Stimulated activated CD8-positive, alpha-beta memory T cell treated with anti-CD3 and anti-CD28 coated beads, Interleukin-7, amount 100 ng/mL, for 48 hours (primary cell): ENCODE measurements at places on chromosomes 11 and 22.

- no peak for DNase-seq
These were observed 216.6 kb downstream of the CEP164 start for GRCh38 chr11:117544130-117544800.

- DNase-seq: no peak
These were observed 23.5 kb downstream of the FZD4 start for GRCh38 chr11:86931548-86932258.

DNA sequence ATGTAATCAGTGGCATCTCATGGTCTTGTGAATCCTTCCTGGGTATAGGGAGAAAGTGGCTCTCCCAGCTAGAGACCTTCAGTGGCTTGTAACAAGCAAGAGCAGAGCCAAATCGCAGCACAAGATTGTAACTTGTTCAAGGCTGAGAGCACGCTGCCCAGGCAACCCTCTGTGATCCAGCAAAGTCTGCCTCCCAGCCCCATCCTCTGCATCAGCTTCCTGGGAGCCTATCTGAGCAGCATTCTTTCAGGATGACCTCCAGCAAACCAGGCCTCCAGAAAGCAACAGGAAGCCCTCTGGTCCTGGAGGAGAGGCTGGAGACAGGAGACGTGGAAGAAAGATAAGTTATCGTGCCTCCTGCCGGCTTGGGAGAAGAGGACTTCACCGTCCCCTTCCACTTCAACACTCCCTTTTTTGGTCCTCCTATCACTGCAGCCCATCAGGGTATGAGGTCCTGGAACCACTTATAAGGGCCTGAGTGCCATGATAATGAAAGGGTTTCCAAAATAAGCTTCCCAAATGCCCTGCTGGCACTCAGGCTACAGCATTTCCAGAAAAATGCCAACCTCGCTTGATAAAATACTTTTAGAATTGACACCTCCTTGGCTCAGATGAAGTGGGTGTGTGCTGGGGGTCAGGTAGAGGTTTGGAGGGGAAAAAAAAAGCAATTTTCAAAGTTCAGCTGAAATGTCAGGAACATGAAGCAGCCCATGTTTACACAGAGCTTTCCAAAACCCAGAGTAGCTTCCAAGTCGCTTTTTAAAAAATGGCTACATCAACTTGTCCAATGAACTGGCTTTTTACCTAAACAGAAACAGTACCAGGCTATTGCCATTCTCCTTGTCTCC is 80.2 kb downstream of the PLEKHA7 start:
- DNase-seq: no peak

DNA sequence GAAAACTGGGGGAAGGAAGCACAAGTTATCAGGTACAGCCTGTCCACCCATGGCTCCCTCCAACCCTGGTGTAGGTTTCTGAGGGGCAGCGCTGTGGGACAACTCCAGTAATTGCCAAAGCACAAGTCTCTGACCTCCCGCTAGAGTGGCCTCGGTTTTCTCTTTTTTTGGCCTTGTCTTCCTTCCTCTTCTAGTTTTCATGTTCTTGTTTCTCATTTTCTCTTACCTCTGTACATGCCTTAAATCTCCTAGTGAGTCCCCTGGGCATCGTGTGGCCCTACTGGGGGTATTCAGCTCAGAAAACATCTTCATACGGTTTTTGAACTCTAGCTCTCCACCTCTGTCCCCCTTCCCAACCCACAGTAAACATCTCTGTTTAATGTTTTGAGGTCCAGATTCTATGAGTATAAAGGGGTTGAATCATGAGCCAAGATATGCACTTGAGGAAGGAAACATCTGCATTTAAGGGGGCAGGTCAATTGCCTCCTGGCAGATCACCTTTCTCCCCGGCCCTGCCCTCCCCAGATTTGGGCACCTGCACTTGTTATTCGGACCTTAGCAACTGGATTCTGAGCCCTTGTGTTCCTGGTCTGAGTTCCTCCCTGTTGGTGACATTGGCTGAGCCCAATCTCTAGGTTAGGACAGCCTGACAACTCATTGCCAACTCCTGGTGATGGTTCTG is 8.4 kb upstream of the LMO2 start:
- no peak for DNase-seq

DNA sequence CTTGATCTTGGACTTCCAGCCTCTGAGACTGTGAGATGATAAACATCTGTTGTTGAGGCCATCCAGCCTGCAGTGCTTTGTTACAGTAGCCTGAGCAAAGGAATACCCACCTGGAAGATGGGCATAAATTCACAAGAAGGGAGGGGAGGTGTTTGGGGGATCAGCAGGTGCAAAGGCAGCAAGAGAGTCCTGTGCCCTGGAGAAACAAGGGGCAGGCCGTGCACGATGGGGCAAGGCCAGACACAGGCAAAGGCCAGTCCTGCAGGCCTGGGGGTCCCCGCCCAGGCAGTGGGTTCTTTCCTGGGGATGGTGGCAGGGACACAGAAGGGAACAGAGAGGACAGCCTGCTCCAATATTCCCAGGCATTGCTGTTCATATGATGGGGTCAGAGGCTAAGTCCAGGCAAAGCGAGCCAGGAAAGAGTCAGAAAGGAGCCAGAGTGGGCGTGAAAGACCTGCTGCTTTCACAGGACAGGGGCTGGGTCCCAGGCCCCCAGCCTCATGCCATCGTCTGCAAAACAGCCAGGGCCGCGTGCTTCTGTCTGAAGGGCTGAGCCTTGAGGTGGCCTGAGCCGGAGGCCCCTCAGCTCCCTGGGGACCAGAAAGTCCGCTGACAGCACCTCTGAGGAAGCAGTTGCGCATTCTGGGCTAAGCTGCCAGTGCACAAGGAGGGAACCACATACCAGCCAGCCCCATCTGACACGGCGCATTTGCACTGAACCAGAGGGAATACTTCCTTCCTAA is 48.8 kb downstream of the MYEOV start:
- no peak for DNase-seq

DNA sequence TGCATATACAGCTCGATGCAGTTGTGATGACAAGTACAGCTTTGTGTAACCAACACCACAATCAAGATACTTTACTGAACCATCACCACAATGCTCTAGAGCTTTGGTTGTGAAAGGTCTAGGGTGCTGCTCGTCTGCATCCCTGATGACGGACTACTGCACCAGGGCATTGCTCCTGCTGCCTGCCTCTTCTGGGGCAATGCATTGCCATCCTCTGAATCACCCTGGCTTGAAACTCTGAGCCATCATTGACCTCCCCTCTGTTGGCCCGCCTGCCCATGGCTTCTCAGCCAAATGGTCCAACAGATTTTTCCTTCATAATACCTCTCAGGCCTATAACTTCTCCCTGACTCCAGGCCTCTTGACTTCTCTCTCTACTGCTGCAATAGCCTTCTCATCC is 77.4 kb upstream of the CSNK2A3 start:
- no peak for DNase-seq

DNA sequence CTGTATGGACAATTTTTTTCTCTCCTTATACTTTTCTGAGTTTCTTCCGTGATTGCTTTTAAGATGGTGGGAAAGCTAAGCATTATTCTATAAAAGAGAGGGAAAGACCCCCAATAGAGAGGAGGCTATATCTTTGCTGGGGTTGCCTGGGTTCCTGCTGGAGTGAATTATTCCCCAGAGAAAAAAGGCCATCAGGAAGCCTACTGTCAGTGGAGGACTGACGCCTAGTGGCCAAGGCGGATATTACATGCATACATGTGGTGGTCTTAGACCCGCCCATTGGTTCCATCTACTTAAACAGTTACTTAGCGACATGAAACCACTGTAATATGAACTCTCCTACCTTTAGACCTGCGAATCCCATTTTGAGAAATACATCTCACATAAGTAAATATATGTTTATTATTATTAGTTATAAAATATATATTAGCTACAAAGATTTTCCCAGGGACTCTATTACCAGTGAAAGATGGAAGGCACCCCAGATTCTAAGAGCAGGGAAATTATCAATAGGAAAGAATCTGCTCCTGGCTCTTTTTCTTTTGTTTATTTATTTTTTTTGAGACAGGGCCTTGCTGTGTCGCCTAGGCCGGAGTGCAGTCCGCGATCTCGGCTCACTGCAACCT is 15.7 kb upstream of the PGA3 start:
- peak; percentile 36 for DNase-seq

DNA sequence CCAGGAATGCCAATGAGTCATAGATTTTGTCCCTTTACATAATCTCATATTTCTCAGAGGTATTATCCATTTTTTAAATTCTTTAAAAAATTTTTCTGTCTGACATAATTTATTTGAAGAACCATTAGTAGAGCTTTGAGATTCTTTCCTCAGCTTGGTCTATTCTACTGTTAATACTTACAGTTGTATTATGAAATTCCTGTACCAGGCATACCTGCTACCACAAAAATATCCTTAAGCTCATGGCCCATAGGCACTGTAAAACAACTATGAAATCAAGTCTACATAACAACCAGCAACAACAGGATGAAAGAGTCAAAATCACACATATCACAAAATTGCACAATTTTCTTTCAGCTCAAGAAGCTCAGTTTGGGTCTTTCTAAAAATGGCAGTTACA is 541.3 kb downstream of the LUZP2 start:
- DNase-seq: no peak

DNA sequence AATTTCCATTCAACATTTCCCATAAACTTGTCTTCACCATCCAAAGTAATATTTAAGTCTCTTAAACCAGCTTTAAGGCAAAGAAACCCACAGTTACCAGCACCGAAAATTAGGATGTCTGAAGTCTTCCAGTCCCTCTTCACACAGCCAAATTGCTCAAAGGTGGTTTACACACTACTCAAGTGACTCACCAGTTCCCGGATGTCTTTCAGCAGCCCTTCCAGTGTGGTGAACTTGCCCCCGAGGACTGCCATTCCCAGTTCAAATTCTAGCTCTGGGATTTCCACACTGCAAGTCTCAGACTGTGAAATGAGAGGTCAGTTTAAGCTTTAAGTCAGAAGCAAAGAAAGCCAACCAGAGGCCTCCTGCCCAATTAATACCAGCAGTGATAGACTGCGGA is 5.1 kb downstream of the ZPR1 start:
- DNase-seq: no peak

GRCh38 chr11:75919525-75919924 is 104.5 kb downstream of the UVRAG start:
- no peak for DNase-seq

GRCh38 chr11:19419808-19420207 is 179.1 kb upstream of the E2F8 start:
- DNase-seq: no peak

DNA sequence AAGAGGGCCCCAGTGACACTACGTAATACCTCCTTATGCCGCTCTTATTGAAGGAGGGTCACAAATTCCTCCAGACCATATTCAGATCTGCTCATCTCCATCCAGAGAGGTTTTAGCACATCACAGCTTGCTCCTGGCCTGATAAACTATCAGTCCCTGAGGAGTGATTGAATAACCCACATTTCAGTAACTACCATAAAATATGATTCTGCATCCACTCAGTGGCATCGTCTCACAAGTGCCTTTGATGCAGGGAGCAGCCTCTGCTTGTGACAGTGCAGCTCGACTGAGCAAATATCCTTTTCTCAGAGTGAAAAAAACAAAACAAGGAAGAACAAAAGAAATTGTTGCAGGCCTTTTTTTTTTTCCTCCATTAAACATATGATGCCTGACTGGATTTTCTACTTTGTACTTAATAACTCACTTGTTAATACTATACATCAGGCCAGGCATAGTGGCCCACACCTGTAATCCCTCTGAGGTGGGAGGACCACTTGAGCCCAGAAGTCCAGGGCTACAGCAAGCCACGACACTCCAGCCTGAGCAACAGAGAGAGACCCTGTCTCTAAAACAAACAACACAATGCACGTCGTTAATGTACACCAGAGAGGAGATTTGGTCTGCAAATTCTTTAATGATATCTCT is 64.5 kb downstream of the DDX10 start:
- DNase-seq: no peak

GRCh38 chr22:39246217-39246616 is 1.4 kb upstream of the PDGFB start:
- no peak for DNase-seq

DNA sequence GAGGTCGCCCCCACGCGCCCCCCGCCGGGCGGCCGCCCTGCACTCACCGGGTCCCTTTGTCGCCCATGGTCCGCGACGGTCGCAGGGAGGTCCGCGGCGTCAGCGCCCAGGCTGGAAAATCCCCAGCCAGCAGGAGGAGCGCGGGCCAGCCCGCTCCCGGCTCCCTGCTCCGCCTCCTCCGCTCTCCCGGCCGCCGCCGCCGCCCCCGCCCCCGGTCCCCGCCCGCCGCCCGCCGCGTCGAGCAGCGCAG is at the start of gene ARRB1:
TSS of gene ARRB1 (minus strand) at position 121 of the 250 bp plus-strand sequence. CDS start at position 67, 54 bp downstream.
- no peak for DNase-seq

DNA sequence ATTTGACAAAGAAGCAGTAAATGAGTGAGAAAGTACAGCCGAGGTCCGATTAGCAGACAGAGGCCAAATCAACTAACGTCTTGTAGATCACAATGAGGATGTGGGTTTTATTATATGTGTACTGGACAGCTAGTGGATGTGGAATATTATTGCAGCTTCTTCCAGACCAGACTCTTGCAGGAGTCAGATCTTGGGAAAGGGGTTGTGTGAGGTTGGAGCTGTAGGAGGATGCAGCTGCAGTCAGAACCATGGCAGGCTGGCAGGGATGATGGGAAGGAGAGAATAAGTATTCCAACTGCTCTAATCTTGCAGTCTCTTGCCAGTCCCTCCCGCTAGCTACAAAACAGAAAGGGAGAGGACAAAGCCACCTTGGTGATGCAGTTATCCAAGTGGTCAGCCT is 46.8 kb upstream of the LDLRAD3 start:
- no peak for DNase-seq

DNA sequence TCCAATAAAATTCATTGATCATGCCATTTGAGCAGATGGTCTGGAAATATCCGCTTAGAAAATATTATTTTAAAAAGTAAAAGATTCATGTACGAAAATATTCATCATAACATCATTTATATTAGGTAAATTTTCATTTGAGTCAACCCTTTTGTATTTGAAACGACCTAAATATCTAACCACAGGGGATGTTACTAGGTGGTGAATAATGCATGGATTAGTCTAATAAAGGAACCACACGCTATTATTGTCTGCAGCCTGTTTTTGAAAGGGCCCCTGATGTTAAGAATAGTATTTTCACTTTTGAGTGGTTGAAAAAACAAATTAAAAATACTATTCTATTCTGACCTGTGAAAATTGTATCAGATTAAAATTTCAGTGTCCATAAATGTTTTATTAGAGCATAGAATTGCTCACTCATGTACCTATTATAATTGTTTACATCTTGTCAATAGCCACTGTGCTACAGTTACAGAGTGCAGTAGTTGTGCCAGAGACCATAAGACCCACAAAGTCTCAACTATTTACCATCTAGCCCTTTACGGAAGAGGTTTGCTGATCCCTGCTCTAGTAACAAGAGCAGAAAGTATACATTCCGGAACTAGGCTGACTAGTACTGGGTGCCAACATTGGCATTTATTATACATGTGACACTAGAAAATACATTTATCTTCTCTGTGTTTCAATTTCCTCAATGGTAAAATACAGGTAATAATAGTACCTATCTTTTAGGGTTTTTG is 176.1 kb downstream of the LRRC4C start:
- DNase-seq: no peak

DNA sequence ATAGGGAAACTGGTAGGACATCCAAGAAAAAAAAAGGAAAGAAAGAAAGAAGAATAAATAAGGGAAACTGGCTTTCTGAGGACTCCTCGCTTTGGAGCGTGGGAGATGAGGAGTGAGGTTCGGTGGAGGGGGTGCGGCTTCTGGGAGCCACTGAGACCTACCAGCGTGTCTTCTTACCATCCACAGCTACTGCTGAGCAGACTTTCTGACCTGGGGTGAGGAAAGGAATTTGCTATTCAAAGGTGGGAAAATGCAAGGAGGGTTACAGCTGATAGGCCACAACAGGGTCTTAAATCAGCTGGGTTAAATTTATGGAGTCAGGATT is 488 bp upstream of the SELENOM start:
- no peak for DNase-seq

GRCh38 chr11:86156397-86156955 is 87.6 kb upstream of the PICALM start:
- no peak for DNase-seq
